Muscle of arm (tissue), 14 donors: ENCODE measurements at places on chromosomes 3 and 15. TPM values are rescaled to one million over a fixed set of nuclear protein-coding genes. Genes with fewer than 3 reads are reported as not detected.
A peak's percentile ranks its signal among the peaks of the same experiment; 100 is the strongest.

DNA sequence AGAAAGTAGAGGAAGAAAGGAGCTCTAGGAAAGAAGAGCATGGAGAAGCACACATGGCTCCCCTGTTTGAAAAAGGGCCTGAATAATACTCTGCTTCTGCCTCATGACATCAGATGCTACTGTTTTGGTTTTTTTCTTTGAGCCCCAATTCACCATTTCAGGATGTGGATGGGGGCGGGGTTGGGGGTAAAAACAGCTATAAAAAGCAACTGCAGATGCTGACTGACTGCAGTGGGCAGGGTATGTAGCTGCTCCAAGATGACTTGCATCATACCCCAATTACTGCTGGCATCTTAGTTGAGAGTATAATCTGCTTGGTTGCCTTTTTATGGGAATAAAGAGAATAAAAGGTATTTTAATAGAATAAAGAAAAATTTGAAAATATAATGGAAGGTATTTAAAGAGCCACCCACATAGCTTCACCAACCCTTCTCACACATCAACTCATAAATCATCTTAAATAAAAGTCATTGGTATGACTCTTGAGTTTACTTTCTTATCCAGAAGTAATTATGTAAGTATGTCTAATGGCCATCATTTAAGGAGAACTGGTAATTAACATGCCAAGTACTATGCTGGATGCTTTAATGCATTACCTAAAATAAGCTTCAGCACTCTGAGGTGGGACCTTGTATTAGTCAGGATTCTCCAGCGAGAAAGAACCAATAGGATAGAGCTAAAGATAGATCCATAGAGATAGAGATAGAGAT is 36.4 kb upstream of the TMEM45A start:
- no peak for DNase-seq

FAM131A gene
- polyA plus RNA-seq, result 9.9 TPM

GRCh38 chr15:60469893-60470641 is 8.9 kb downstream of the ICE2 start:
- DNase-seq, result no peak

NSMCE3 gene
- not detected for polyA plus RNA-seq

VILL gene
- polyA plus RNA-seq, result 6.5 TPM

INSYN1 gene
- polyA plus RNA-seq, result 3.0 TPM

IGF1R gene
- polyA plus RNA-seq, result 16.6 TPM

PLCH1 gene
- not detected for polyA plus RNA-seq

GRCh38 chr3:126850370-126851085 is 132.4 kb upstream of the PLXNA1 start:
- DNase-seq, result no peak

DNA sequence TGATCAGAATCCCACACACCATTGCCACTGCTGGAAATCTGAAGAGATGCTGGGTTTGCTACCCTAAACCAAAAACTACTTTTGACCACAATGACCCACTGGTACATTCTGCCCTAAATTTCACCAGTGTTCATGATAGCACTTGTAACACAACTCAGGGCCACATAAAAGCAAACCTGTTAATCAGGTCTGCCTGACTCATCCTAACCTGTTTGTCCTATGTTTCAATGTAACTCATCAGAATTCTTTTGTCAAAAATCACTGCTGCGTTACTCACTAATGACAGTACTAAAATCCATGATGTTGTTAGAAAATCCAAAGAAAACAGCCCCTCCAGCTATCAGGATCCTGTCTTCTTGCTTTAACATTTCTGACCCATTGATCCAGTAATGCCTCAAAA is 55.6 kb upstream of the XCR1 start:
- DNase-seq, result no peak

GRCh38 chr3:128422762-128423524 is 43.7 kb downstream of the DNAJB8 start:
- no peak for DNase-seq

- DNase-seq, result peak; percentile 66
These were observed 50.1 kb downstream of the PCSK6 start for GRCh38 chr15:101439285-101439919.

ISG20 gene
- 0.94 TPM for polyA plus RNA-seq

GRCh38 chr3:186940967-186941366 is 10.6 kb downstream of the ST6GAL1 start:
- no peak for DNase-seq

- no peak for DNase-seq
These were observed 87.9 kb downstream of the SATB1 start for GRCh38 chr3:18337231-18337630.

CCK gene
- 7.2 TPM for polyA plus RNA-seq

DNA sequence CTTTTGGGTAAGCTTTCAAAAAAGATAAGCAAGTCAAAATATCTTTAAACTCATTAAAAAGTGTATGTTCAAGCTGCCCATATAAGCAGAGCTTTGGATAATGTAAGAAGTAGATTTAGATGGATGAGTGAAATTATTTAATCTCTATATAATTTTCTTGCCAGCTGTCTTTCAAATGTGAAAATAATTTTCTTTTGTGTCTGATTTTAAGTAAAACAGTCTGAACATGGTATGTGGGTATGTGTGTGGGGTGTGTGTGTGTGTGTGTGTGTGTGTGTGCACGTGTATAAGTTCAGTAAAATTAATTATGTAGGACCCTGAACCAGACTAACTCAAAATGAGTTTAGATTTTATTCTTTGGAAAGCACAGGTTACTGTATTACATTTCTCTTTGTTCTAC is 155.2 kb upstream of the CGNL1 start:
- DNase-seq, result no peak

GRCh38 chr3:122533931-122534334 is 19.2 kb upstream of the KPNA1 start:
- DNase-seq, result no peak

DNA sequence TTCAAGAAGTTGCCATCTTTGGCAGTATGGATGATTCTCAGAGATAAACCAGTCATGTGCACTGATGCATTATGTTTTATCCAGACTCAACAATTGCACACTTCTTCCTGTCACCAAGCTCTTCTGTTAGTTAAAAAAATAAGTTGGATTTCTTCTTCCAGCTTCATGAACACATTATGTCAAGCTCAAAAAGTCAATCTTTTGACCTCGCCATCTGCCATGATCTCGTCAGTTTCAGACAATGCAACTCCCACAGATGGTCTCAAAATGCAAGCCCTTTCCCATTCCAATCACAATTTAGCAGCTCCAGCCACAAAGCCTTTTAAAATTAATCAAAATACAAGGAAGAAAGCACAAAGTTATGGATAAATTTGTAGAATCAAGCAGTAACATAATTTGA is 42.8 kb downstream of the TFDP2 start:
- no peak for DNase-seq

DNA sequence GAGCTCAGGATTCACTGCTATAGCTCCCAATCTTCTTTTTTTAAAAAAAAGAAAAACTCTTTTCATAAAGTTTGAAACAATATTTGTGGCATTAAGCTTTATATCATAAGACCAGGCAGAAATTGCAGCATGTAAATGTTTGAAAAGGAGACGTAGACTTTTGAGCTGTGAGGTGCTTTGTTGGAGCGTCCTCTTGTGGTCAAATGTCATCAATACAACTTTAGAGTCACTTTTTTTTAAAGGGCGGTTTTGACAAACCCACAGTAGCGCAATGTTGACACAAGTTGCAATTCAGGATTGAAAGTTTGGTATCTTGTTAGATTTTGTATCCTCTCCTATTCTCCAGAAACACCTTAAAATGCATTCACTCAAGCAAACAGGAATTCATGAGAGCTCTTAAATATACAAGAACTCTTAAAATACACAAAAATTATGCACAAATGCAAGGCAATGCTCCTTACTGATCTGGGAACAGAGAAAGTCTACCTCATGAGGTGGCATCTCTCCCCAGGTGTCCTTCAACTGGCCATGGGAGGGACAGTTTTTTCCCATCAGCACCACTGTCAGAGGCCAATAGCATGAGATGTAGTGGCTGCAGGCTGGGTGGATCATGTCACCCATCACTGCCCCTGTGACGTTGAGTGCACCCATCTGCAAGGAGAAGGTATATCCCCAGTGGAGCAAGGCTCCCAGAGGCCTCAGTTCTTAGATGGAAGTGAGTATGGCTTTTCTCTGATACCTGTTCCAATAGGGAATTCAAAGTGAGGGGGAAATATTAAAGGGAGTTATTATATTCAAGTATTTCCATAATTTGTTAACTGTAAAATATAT is 70.7 kb downstream of the ANXA2 start:
- DNase-seq, result peak; percentile 67

DUOX1 gene
- 2.1 TPM for polyA plus RNA-seq

CPB1 gene
- polyA plus RNA-seq, result not detected

- no peak for DNase-seq
These were observed 26.2 kb downstream of the FAM43A start for GRCh38 chr3:194711913-194712312.

DNA sequence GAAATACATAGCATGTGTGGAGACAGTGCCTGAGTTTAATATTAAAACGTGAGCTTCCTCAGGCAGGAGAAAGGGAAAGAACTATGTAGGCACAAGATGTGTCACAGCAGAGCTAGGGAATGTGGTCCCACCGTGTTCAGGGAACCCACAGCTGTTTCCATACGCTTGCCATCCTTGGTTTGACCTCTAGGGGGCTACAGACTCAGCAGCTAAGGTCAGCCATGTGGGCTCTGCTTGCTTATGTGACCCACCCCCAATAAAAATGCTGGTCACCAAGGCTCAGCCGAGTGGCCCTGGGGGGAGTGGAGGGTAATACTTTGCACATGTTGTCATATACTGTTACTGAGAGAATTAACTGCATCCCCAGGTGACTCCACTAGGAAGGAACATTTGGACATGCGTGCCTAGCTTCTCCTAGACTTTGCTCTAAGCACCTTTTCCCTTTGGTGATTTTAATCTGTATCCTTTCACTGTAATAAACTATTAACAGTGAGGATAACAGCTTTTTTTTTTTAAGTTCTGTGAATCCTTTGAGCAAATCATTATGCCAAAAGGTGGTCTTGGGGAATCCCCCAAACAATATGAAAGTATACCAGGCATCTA is 3.3 kb downstream of the TUBGCP5 start:
- peak; percentile 12 for DNase-seq

P2RY12 gene
- 0.41 TPM for polyA plus RNA-seq

DNA sequence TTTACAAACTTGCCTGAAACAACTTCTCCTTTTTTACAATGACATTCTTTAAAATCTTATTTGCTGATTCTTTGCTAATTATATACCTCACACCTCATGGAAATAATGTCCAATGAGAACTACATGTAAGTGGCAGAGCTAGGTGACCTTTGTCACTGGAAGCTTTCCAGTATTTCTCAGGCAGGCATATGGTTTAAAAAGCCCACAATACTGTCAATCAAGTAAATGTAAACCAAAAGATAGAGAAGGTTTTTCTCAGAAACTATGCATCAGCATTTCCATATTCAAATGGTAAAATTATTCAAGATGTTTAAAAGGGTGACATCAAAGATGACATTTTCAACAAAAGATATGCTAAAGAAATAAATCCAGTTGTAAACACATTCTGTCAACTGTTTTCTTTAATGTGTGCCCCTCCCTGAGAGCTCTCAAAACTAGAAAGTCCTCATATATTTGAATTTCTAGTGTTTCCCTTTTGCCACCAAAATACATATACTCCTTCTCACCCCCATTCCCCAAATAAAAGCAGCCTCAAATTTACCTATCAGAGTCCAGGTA is 10.1 kb upstream of the STRIT1 start:
- DNase-seq, result no peak
